ENCODE measurements at places on chromosomes 2 and 18.

GRCh38 chr18:61606068-61606660 is 272.9 kb downstream of the CDH20 start:
- DNase-seq, result peak; percentile 53

GRCh38 chr18:8238507-8238906 is 370.7 kb upstream of the RAB12 start:
- DNase-seq, result no peak

DNA sequence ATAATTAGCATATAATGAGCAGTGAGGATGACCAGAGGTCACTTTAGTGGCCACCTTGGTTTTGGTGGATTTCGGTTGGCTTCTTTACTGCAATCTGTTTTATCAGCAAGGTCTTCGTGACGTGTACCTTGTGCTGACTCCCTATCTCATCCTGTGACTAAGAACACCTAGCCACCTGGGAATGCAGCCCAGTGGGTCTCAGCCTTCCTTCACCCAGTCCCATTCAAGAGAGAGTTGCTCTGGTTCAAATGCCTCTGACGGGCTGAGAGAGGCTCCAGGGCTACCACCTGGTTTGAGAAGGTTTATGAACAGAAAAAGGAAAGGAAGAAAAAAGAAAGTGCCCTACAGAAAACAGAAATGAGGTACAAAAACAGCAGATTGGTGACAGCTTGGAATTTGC is 738.7 kb downstream of the SOCS6 start:
- DNase-seq, result no peak

DNA sequence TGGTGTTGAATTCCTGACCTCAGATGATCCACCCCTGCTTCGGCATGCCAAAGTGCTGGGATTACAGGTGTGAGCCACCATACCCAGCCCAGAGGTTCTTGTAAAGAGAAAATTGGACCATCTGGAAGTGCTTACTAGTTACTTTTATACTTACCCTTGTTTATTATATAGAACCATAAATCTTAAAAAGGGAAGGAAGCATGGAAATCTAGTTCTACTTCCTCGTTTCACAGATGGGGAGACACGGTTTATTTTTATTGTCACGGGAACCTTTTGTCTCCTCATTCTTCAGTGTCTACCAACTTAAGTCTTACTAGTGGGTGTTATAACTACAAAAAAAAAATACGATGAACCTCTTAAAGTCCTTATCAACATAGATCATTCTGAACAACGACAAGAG is 45.8 kb upstream of the PDK1 start:
- DNase-seq, result no peak

DNA sequence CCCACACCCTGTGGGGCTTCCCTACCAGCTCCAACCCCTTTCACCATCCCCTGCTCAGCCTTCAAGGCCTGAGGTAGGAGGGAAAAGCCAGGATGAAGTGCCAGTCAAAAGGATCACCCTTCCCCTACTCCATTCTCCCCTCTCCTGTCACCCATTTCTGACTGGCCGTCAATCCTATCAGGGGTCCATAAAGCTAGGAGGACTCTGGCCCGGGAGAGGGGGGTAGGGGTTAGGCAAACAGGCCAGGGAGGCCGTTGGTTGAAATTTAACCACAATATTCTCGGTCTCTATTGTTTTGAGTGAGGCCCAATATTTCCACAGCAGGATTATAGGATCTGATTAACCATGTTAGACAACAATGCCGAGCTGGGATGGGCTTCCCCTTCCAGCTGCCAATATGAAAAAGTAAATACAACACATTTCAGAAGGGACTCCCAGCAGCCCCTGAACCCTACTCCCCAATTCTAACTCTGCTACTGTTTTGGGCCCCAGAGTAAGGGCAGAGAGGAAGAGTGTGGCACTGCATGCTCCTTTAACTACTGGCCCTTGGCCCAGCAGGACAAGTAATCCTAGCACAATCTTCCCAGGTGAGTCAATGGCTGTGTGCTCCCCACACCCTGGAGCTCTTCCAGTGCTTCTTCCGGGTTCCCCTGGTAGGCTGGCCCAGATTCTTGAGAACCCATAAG is 10.6 kb upstream of the IHH start:
- DNase-seq, result peak; percentile 47

GRCh38 chr2:151979694-151980093 is 119.2 kb downstream of the CACNB4 start:
- DNase-seq, result no peak

DNA sequence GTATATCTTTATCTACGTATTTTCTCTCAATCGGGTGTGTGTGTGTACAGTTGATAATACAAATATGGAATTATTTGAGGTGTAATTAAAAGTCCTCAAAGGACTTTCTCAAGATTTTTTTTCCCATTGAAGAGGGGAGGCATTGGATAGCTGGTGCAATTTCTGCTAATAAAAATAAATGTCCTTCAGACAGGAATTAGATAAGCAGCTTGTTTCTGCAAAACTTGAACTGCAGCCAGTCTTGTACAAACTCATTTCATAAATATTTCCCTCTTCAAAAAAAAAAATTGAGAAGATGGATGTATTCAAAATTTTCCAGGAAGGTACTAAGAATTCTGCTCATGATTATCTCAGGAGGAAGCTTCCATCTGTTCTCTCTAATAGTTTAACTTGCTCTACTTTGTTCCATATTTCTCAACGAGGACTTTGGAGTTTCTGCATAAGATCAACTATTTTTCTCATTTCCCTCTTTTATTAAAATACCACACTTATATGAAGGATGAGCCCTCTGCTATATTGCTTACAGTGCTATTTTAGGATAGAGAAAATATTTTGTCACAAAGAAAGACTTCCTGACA is 33.0 kb upstream of the GLS start:
- peak; percentile 15 for DNase-seq

DNA sequence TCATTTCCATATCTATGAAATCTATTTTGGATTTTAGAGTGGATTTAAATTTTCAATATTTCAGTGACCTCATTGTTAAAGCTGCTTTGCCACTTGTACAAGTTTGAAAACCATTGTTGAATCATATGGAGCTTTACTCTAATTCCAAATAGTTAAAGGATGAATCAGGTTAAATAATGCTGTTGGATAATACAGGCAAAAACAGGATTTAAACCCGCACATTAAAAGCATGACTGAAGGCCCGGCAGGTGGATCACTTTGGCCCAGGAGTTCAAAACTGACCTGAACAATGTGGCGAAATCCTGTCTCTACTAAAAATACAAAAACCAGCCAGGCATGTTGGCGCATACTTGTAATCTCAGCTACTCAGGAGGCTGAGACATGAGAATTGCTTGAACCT is 68.3 kb downstream of the RIF1 start:
- no peak for DNase-seq

GRCh38 chr2:71831193-71831577 is 316.5 kb downstream of the CYP26B1 start:
- DNase-seq, result peak; percentile 89

DNA sequence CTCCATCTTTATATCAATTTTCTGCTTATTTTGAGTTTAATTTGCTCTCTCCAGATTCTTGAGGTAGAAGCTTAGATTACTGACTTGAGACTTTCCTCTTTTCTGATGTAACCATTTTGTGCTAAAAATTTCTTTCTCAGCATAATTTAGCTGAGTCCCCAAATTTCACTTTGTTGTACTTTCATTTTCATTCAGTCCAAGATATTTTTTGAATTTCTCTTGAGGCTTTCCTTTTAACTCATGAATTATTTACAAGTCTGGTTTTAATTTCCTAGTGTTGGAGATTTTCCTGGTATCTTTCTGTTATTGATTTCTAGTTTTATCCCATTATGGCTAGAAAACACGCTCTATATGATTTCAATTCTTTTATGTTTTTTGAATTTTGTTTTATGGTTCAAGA is 144.7 kb upstream of the PGAP1 start:
- no peak for DNase-seq

DNA sequence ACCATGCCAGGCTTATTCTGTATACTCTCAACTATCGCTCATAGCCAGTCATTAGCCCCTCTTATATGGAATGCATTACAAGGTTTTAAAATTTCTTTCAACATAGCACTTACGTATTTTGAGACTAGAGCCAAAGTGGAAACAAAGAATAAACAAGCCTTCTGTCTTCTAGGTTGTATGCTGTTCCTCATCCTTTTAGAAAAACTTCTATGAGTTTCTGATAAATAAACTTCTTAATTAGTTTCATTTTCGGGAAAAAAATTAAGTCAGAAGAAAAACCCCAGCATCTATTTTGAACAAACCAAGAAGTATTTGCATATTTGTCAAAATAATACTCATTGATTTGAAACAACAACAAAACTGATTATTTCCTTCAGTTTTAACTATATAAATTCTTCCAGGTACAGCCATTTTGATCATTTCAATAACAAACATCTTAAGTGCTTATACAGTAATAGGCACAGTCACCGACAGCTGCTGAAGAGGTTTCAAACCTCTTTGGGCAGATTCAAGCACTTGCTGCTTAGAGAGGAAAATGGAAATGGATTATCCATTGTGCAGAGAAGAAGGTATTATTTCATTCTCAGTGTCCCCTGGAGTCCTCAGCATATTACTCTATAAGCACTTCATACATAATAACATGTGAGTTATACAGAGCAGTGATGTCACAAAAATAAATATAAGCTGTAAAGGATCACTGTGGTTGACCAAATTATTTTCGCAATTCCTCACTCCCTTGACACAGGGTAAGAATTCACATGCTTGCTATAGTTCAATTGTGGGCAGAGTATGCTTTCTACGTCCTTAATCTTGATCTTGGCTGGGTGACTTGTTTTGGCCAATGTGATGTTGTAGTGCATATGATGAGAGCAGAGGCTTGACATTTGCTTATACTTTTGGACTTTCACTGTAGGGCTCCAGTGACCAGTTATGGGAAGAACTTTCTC is 833.8 kb downstream of the TRIB2 start:
- no peak for DNase-seq

DNA sequence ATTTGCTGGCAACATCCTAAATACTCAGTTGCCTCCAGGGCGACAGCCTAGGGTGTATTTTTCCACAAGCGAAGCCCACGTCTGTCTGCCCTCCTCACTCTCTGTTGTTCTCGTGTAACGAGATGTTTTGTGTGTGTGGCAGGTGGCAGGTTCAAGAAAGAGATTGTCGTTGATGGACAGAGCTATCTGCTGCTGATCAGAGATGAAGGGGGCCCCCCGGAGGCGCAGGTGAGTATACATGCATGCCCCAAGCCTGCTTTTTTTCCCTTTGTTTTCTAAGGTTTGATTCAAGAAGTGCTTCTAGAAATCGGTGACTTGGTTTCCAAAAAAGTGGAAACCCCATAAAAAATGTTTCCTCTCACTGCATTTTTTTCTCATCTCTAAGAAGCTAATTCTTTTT is 247.0 kb downstream of the AGAP1 start:
- DNase-seq, result no peak

GRCh38 chr2:147456779-147457178 is 388.1 kb upstream of the ACVR2A start:
- DNase-seq, result peak; percentile 9

DNA sequence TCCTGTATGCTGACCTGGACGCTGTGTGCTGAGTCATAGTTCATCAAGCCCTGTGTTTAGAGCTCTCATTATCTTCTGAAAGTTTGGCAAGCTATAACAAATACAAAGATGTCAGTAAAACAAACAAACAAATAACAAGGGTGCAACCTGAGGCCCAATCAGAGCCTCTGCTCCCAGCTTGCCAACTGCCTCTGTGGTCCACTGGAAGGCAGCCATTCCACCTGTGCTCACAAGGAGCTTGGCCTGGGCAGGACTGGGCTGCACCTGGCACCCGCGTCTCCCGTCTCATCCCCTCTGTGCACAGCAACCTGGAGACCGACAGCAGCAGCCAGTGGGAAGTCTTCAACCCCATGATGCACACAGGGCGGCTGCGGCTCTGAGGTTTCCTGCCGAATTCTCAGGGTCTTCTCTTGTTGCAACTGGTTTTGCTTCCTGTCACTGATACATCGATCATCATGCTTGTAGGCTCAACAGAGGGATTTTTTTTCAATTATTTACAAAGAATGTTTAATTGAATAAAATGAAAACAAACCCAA is 97.8 kb downstream of the TMEM18 start:
- no peak for DNase-seq

GRCh38 chr2:9941996-9942390 is 9.5 kb upstream of the GRHL1 start:
- DNase-seq, result no peak

DNA sequence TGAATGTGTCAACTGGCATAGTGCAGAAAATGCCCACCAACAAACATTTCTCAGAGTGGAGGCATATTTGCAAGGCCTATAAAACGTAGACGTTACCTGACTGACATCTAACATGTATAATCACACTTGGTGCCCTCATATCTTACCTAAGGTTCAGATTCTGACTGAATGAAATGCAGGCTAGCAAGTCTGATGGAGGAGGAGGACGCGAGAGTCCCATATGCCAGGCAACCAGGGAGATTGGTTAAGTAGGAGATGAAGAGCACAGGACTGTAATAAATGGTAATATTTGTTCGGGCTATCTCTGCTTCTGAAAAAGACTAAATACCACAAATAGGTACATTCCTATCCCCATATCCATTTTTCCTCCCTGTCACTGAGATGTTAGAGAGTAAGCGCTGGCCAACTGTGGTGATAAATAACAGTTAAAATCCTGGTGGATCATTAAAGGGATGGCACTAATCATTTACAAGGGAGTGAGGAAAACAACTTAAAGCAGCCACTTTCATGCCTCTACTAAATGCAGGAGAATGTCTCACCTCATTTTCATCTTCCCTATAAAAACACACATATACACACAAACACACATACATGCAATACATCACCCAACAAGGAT is 217.2 kb downstream of the TMEM163 start:
- DNase-seq, result no peak

DNA sequence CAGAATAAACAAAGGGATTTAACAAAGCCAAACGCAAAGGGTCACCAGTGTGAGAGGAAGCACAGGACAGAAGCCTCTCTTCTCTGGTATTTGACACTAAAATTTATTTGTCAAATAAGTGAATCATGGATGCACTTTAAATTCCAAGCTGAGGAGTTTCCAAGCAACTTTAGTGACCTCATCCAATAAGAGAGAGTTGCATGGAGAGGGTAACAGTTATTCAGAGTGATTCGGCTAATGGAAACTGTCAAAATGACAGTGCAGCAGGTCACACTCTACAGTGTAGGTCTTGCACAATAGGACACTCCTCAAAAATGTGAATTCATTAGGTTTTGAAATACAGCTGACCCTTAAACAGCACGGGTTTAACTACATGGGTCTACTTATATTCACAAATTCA is 103.9 kb upstream of the ACVR1C start:
- DNase-seq, result no peak

DNA sequence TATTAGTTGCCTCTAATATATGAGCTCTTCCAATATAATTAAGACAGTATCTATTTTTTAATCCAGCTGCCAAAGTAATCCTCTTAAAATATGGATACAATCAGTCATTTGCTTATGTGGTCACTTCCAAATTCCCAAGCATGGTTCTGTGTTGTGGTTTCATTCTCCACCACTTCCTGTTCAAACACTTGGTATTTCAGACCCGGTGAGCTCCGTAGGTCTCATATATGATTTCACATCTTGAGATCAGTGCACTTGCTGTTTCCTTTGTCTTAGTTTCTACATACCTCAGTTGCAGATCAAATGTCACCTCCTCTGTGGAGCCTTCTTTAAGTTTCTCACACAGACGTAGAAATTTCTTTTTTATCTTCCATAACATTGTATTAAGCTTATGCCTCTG is 254.2 kb downstream of the KCNS3 start:
- peak; percentile 20 for DNase-seq

GRCh38 chr18:51192696-51193095 is 4.8 kb downstream of the MEX3C start:
- no peak for DNase-seq

- DNase-seq, result no peak
These were observed 69.4 kb upstream of the POMC start for GRCh38 chr2:25237764-25238163.

Measured in GM03348 (cell line).